ENCODE measurements at places on chromosomes 7 and 10. TPM values are rescaled to one million over a fixed set of nuclear protein-coding genes. Genes with fewer than 3 reads are reported as not detected.

DNA sequence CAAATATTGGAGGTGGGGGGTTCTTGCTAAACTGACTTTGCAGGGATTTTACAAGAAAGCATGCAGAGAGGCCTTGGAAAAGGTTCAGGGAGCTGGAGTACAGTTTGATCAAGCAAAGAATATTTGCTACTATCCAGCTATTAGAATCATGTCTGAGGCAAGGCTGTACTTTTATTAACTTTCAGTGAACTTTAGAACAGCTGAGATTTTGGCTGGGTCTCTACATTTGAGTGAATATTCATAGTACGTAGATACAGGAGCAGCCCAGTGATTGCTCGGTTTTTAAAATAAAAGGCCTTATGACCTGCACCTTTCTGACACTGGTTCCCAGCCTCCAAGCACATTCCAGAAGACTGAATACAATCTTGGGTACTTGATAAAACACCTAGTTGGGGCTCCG lies 496.8 kb upstream of the AKR1E2 start:
- DNase-seq, result no peak

- no peak for DNase-seq
Measured at GRCh38 chr7:5217396-5217795, 27.4 kb downstream of the WIPI2 start.

DNA sequence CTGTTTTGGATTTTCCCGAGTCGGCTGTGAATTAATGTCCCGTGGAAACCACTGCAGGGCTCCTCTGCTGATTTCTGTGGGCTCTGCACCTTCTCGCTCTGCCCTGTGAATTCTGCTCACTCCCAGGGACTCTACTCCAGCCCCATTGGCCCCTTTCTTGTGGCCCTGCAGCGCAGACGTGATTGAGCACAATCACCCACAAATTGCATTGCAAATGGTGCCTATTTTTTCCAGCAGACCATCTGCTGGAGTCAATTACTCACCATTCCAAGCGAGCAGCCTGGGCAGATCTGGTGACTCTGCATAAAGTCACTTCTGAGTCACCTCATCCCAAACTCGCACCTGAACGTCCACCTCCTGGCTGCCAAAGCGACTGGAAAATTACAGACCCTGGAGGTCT lies 235.8 kb downstream of the PAXIP1 start:
- peak; percentile 47 for DNase-seq

DNA sequence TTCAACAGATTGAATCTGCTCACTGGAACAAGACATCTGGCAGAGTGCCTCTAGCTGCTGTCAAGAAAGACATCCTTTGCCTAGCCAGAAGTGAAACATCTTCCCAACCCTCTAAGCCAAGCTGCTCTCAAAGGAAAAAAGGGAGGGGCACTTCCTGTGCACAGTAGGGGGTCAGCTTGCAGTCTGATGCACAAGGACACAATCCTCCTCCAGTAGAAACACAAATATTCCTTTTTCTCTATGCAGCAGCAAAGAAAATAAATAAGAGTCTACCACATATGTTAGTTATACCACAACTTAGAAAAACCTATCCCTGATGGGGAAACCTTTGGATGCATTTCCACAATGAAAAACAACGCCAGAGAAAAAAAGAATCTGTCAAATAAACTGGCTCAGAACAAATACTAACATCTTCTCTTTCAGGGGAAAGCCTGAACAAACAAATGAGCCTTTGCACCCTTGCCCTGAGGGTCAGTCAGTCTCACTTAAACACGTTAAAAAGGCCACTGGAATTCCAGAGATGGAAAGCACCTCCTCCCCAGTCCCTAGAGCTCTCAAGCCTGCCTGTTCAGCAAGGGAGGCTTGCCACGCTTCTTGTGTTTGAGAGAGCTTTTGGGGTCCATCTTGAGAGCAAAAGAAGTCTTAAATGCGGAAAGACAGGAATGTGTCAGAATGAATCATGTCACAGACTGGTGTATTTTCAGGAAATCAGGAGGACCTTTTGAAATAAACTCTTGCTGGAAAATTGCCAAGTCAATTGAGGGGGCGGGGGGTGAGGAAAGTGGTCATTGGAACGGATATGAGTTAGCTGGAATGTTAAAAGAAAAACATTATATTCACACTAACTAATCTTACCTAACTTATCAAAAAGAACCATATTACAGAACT lies 7.5 kb downstream of the LAMB1 start:
- DNase-seq, result peak; percentile 65

DNA sequence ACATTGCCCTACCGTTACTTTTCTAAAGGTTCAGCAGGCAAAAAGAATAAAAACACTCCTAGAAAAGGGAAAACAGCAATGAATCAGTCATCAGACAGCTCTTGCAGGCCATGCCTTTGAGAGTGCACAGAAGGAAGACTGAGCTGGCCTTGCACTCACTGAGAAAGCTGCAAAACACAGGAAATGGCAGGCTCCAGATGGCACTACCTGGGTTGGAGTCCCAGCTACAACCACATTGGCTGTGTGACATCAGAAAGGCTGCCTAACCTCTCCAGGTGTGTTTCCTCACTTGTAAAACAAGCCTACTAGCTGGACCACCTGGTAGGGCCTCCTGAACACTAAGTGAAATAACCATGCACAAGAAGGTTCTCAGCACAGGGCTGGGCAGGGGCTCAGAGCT lies 113.7 kb downstream of the SFMBT2 start:
- no peak for DNase-seq

GRCh38 chr10:63115732-63116383 lies 17.3 kb upstream of the NRBF2 start:
- DNase-seq, result no peak

DNA sequence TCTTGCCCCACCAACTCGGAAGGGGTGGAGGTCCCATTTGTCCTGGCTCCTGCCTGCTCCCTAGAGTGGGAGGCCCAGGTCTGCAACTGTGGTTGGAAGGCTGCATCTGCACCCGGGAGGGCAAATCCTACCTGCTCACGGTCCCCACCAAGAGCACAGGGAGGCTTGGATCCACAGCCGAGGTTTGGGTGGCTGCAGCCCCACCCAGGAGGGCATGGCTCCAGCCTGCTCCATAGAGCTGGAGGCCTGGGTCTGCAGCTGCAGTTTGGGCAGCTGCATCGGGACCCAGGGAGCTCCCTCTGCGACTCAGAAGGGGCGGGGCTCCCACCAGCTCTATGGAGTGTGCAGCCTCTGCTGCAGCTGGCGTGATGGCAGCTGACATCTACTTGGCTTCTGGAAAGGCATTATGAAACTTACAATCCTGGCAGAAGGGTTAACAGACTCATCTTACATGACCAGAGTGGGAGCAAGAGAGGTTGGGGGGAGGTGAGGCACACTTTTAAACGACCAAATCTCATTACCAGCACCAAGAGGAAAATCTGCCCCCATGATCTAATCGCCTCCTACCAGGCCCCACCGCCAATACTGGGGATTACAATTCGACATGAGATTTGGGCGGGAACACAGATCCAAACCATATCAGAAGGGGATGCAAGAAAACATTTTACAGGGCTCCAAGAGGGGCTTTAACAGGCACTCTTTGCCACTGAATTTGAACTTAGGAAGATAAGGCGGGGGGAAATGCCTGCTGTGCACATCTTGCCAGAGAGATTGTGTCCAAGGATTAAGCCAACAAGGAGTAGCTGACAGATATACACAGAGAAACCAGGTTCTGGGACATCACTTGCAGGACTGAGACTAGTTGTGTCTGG lies 8.2 kb upstream of the BLVRA start:
- DNase-seq, result peak; percentile 53

DNA sequence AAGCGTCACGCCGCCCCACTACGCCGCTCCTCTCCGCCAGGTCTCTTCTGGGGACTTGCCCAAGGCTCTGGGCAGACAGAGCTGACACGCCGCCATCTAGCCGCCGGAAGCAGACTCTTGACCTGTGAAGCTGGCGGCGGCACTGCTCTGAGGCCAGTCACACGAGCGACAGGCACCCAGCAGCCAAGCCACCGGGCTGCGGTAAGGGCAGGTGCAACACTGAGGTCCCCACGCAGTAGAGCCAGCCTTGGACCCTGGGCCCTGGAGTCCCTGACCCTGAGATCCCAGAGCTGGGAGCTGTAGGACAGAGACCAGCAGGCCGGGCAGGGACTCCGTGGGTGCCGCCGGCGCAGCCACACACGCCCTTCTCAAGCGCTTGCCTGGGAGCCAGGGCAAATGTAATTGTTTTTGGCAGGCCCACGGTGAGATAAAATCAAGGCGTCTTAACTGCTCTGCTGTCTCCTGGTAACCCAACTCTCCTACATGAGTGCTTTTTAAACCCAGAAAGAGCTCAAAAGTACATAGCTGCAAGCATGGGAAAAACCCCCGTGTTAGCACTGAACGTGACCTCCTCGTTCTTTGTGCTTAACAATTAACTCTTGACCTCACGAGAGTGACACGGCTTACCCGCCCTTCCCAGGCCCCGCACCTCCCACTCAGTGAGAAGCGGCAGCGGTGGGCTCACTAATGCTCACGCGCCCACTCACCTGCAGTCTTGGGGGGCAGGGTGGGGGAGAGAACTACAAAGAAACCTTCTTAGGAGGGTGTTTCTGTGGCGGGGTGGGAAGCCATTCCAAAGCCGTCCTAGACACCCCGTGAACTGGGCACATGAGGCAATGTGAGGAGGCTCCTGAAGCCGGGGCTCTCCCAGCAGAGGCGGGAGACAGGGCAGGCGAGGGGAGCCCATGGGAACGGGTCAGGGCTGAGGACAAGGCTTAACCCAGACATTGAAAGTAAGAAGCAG lies 8.5 kb downstream of the GPER1 start:
- DNase-seq, result no peak

- DNase-seq, result peak; percentile 55
Measured at GRCh38 chr7:50727072-50727471, 55.6 kb downstream of the GRB10 start.

- DNase-seq, result no peak
Measured at GRCh38 chr10:33460505-33461294, 126.2 kb upstream of the NRP1 start.

DNA sequence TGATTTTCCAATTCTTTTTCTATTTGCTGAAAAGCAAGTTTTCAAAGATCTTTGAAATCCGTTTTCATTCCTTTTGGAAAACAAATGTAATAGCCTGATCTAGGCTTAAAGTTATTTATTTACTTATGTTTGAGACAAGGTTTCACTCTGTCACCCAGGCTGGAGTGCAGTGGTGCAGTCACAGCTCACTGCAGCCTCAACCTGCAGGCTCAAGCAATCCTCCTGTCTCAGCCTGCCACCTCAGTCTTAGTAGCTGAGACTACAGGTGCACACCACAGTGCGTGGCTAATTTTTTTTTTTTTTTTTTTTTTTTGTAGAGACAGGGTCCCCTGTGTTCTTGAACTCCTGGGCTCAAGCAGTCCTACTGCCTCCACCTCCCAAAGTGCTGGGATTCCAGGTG lies 4.6 kb downstream of the ST7 start:
- no peak for DNase-seq

GRCh38 chr7:138459413-138460175 lies 465 bp upstream of the TRIM24 start:
- peak; percentile 98 for DNase-seq

DNA sequence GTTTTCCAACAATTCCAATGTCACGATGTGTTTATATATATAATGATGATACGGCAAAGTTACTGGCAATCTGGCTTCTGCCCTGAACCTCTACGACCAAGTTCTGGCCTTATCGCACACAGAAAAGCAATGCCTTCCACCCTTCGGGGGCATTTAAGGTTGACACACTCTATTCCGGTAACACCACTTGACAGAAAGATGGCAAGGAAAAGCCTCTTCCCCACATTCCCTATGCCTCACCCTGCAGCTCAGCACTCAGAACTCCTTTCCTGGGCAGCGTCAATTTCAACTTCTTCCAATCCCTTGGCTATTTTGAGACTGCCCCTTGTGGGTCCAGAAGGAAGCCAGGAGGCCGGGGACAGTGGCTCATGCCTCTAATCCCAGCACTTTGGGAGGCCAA lies 2.5 kb upstream of the ADRB1 start:
- DNase-seq, result no peak

DNA sequence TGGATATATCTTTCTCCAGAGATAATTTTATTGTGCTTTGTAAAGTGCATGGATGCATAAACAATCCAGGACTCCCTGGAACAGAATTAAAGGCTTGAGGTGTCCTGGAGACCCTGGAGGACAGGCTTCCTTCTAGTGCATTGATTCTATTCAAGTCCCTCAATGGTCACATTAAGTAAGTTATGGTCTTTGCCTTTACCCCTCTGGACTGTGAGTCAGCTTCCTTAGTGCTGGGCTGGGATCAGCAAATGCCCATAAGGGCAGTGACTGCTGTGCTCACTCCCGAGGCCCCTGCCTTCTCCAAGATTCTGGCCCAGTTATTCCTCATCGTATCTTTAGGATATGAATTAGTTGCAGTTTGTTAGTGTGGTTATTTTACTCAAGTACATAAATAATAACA lies 178.7 kb upstream of the PRSS58 start:
- DNase-seq, result no peak

GRCh38 chr7:43938892-43939482 lies 12.8 kb downstream of the UBE2D4 start:
- no peak for DNase-seq

DNA sequence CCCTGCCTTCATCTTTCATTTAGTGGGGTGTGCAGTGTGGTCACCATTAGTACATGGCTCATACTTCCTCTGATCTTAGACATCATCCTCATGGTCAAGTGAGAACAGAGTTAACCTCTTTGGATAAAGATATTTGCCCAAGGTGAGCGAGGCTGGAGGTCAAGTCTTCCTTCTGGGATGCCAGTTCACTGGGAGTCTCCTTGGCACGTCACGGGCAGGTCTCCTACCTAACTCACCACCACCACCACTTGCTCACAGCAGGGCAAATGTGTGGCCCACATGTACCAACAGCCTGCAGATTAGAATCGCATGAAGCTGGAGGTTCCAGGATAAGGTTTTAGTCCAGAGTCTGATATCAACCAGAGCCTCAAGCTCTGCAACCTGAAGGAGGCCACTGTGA lies 164.6 kb downstream of the USP6NL start:
- DNase-seq, result no peak

- peak; percentile 70 for DNase-seq
Measured at GRCh38 chr7:32204361-32205018, 134.3 kb upstream of the PDE1C start.

GRCh38 chr10:83083831-83084230 lies 1055.5 kb upstream of the GHITM start:
- no peak for DNase-seq

- peak; percentile 62 for DNase-seq
Measured at GRCh38 chr7:140003913-140004382, 58.8 kb downstream of the PARP12 start.

GRCh38 chr10:3901370-3901769 lies 116.4 kb upstream of the KLF6 start:
- DNase-seq, result no peak

- DNase-seq, result no peak
Measured at GRCh38 chr10:110399106-110399964, 94.6 kb upstream of the SMNDC1 start.

The OR2A1 gene
- total RNA-seq, result not detected

The ZYX gene
- 237 TPM for total RNA-seq

The CTBP2 gene
- total RNA-seq, result 212 TPM

The AKR1C1 gene
- 1.9 TPM for total RNA-seq

The KAZALD1 gene
- total RNA-seq, result 3.6 TPM

The C10orf71 gene
- total RNA-seq, result not detected

The AKR1C3 gene
- 2.1 TPM for total RNA-seq

The COL1A2 gene
- total RNA-seq, result 42.8 TPM

The SLIT1 gene
- 0.46 TPM for total RNA-seq

The NOLC1 gene
- 168 TPM for total RNA-seq

The OPN1SW gene
- not detected for total RNA-seq

The MYH16 gene
- not detected for total RNA-seq
